ENCODE measurements at places on chromosomes 1 and 21. TPM values are rescaled to one million over a fixed set of nuclear protein-coding genes. Genes with fewer than 3 reads are reported as not detected.

Gene IFI44L
- total RNA-seq: 5.9 TPM

Gene NPL
- 3.0 TPM for total RNA-seq

Gene PLOD1
- 243 TPM for total RNA-seq

Gene AMY1B
- not detected for total RNA-seq

Gene RBP7
- not detected for total RNA-seq

Gene C2CD2
- 19.1 TPM for total RNA-seq

Gene PTPRU
- total RNA-seq: 15.8 TPM

Gene IQCC
- total RNA-seq: 1.6 TPM

Gene PGLYRP3
- total RNA-seq: not detected

Gene ADCY10
- total RNA-seq: 0.17 TPM

Gene PODN
- total RNA-seq: 51.2 TPM

Gene VWA5B1
- not detected for total RNA-seq

Gene ITGB2
- total RNA-seq: not detected

Gene RPL22
- total RNA-seq: 175 TPM

Gene DMRTA2
- total RNA-seq: 0.09 TPM

Gene TNFRSF4
- under 0.01 TPM for total RNA-seq

Gene KIF14
- total RNA-seq: 1.6 TPM

Gene TBX19
- total RNA-seq: 0.63 TPM

Gene FABP3
- 94.9 TPM for total RNA-seq

Gene TSSK3
- 0.86 TPM for total RNA-seq

Gene ATP6V1G3
- not detected for total RNA-seq

Gene S1PR1
- total RNA-seq: 3.3 TPM

Gene LAPTM5
- total RNA-seq: under 0.01 TPM

Gene SLAMF9
- total RNA-seq: not detected

Gene FAM177B
- not detected for total RNA-seq

Gene SFN
- total RNA-seq: 1.8 TPM

Gene PRR9
- total RNA-seq: not detected

Gene RGL1
- total RNA-seq: 22.7 TPM

Gene LENEP
- not detected for total RNA-seq

Gene HFM1
- 0.43 TPM for total RNA-seq

Gene PSRC1
- 3.8 TPM for total RNA-seq

Gene PRAMEF10
- total RNA-seq: not detected

Gene CFHR2
- total RNA-seq: not detected

Gene BRWD1
- total RNA-seq: 46.1 TPM

Gene KCNA2
- total RNA-seq: under 0.01 TPM

Gene CCDC24
- 4.4 TPM for total RNA-seq

Gene RAB3GAP2
- total RNA-seq: 29.0 TPM

Gene ARMH1
- 2.6 TPM for total RNA-seq

Gene MORC3
- total RNA-seq: 29.8 TPM

Gene ADAMTS1
- total RNA-seq: 118 TPM
